Pulmonary artery endothelial cell (primary cell): ENCODE measurements at places on chromosomes 7 and 10. TPM values are rescaled to one million over a fixed set of nuclear protein-coding genes. Genes with fewer than 3 reads are reported as not detected.

DNA sequence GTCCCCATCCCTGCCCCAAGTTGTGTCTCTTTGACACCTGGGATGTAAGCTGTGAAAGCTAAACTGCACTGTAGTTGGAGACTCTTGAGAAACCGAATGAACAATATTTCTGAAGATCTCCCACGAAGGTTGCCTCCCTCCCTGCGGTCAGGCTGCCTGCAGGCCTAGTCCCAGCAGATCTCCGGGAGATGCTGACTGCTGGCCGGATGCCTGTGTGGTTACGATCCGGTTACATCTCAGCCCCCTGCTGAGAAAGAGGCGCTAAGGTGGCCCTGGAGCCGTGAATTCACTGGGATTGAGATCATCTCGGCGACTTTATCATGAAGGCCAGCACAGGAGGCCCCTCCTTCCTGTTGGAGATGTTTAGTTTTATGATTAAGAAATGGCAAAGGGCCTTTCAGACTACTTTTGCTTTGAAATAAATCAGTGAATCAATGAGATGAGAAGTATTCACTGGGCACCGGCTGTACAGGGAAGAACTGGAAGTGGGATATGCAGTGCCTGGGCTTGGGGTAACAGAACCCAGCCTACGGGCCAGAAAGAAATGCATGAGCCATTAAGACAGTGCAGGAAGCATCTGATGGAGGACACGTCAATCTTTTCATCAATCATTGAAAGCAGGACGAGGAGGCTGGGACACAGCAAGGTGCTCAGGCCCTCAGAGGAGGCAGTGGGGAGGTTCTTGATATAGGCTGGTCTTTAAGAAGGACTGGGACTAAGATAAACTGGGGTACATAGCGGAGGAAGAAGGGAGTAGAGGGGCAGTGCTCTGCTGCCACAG is 177.6 kb downstream of the PRKAG2 start:
- DNase-seq, result no peak

- DNase-seq, result no peak
Observed at GRCh38 chr7:88775838-88776237, 16.3 kb downstream of the ZNF804B start.

Gene CYP3A7
- total RNA-seq, result not detected in 2 replicates

GRCh38 chr7:122914812-122915211 is 28.6 kb upstream of the CADPS2 start:
- no peak for DNase-seq

Gene DPCD
- 25.7 and 36.7 TPM in 2 replicates for total RNA-seq
